Left cardiac atrium (tissue), 4 donors: ENCODE measurements at places on chromosomes 7 and 10. TPM values are rescaled to one million over a fixed set of nuclear protein-coding genes. Genes with fewer than 3 reads are reported as not detected.

The UCMA gene
- not detected for total RNA-seq

The CNTNAP2 gene
- 0.29 TPM for total RNA-seq

The NUTM2B gene
- total RNA-seq = 0.88 TPM

The CHPF2 gene
- total RNA-seq = 15.0 TPM

The RNLS gene
- total RNA-seq = 13.6 TPM

The SFR1 gene
- 6.5 TPM for total RNA-seq

The TMEM184A gene
- total RNA-seq = 0.31 TPM

The ANLN gene
- 3.8 TPM for total RNA-seq

The CPEB3 gene
- 7.4 TPM for total RNA-seq

The STK17A gene
- total RNA-seq = 18.0 TPM

The LIPJ gene
- not detected for total RNA-seq

The ARF5 gene
- total RNA-seq = 91.1 TPM

The SEMA3A gene
- 8.8 TPM for total RNA-seq

The ACTL6B gene
- not detected for total RNA-seq

The SYT15 gene
- total RNA-seq = 4.9 TPM

The ABCB1 gene
- 5.9 TPM for total RNA-seq

The CALML3 gene
- not detected for total RNA-seq

The CALD1 gene
- total RNA-seq = 194 TPM

The AKR1C4 gene
- not detected for total RNA-seq

The UNCX gene
- total RNA-seq = not detected

The EVX1 gene
- not detected for total RNA-seq

The SLC26A4 gene
- 0.58 TPM for total RNA-seq

The TAS2R38 gene
- total RNA-seq = not detected

The HOXA5 gene
- total RNA-seq = not detected

The SH2B2 gene
- total RNA-seq = 2.4 TPM

The SLC13A4 gene
- total RNA-seq = not detected

The TSPAN13 gene
- 20.1 TPM for total RNA-seq

The HABP2 gene
- not detected for total RNA-seq

The PODXL gene
- 90.7 TPM for total RNA-seq

The LRRC17 gene
- total RNA-seq = 5.9 TPM

The CTAGE6 gene
- 0.12 TPM for total RNA-seq

The ABCC2 gene
- total RNA-seq = 0.94 TPM

The PHF14 gene
- total RNA-seq = 17.2 TPM

The METTL2B gene
- total RNA-seq = 19.3 TPM

The CRTAC1 gene
- total RNA-seq = 9.6 TPM

The TUBB8 gene
- total RNA-seq = not detected

The CPA2 gene
- not detected for total RNA-seq

The PAPOLB gene
- total RNA-seq = 0.06 TPM

The DMBT1 gene
- total RNA-seq = not detected

The ADAMTS14 gene
- total RNA-seq = 0.81 TPM
